ENCODE measurements at places on chromosomes 4 and X. TPM values are rescaled to one million over a fixed set of nuclear protein-coding genes. Genes with fewer than 3 reads are reported as not detected.

NDST4 gene
- total RNA-seq: not detected

CT45A1 gene
- total RNA-seq: not detected

TSC22D3 gene
- total RNA-seq: 153 TPM

FGB gene
- 23.2 TPM for total RNA-seq

SPARCL1 gene
- total RNA-seq: not detected

TMSB15A gene
- total RNA-seq: 0.60 TPM

SRD5A3 gene
- total RNA-seq: 5.3 TPM

TRIML2 gene
- total RNA-seq: 45.2 TPM

CXorf65 gene
- total RNA-seq: not detected

RBM46 gene
- total RNA-seq: not detected

MAGEA12 gene
- total RNA-seq: 0.15 TPM

NXF2 gene
- not detected for total RNA-seq

CCKAR gene
- total RNA-seq: not detected

ARHGEF38 gene
- not detected for total RNA-seq

MGARP gene
- total RNA-seq: 0.30 TPM

HEPH gene
- not detected for total RNA-seq

GPR50 gene
- total RNA-seq: 0.25 TPM

KLF8 gene
- total RNA-seq: not detected

SPATA4 gene
- 0.12 TPM for total RNA-seq

MAPK10 gene
- 0.43 TPM for total RNA-seq

UCP1 gene
- not detected for total RNA-seq

EVC2 gene
- 1.8 TPM for total RNA-seq

ZNF718 gene
- 0.55 TPM for total RNA-seq

KLHL5 gene
- 49.7 TPM for total RNA-seq

MUC7 gene
- not detected for total RNA-seq

CDS1 gene
- total RNA-seq: 0.66 TPM

ERCC6L gene
- total RNA-seq: 12.2 TPM

NOX1 gene
- total RNA-seq: 0.14 TPM

USP17L12 gene
- total RNA-seq: not detected

TMEM131L gene
- total RNA-seq: 6.1 TPM

PDZD4 gene
- 3.7 TPM for total RNA-seq

FABP2 gene
- total RNA-seq: not detected

USP17L25 gene
- total RNA-seq: not detected

CA5B gene
- 2.7 TPM for total RNA-seq

LNX1 gene
- 0.04 TPM for total RNA-seq

CHIC2 gene
- total RNA-seq: 8.4 TPM

CCSER1 gene
- not detected for total RNA-seq

FAAH2 gene
- total RNA-seq: 0.13 TPM

AFP gene
- total RNA-seq: 0.91 TPM

ADH1A gene
- total RNA-seq: not detected

DUSP9 gene
- total RNA-seq: 1.9 TPM

OPRPN gene
- not detected for total RNA-seq

LEF1 gene
- total RNA-seq: not detected

CT45A3 gene
- total RNA-seq: not detected

SRPX gene
- total RNA-seq: 8.7 TPM

TCEAL5 gene
- not detected for total RNA-seq

YIPF7 gene
- total RNA-seq: not detected

POF1B gene
- 2.7 TPM for total RNA-seq

HTN3 gene
- total RNA-seq: not detected

UCHL1 gene
- total RNA-seq: 986 TPM

GABRQ gene
- total RNA-seq: 0.17 TPM

ADH7 gene
- not detected for total RNA-seq
